ENCODE measurements at places on chromosomes 7 and 10.

DNA sequence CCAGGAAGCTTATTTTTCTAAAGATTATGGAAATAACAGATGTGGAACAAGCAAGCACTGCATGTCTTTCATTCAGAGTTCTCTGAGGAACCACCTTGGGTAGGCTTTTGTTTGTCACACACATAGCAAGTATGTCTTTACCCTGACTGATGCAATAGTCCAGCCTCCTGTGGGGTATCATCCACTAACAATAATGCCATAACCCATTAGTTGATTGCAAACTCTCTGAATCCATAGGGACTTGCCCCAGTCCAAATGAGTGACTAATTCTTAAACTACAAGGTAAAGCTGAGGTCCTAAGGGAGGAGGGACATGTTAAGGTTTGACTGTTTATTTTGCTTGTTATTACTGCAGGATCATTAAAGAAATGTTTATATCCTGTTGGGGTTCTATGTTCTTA lies 151.4 kb upstream of the PRPS1L1 start:
- no peak for DNase-seq

DNA sequence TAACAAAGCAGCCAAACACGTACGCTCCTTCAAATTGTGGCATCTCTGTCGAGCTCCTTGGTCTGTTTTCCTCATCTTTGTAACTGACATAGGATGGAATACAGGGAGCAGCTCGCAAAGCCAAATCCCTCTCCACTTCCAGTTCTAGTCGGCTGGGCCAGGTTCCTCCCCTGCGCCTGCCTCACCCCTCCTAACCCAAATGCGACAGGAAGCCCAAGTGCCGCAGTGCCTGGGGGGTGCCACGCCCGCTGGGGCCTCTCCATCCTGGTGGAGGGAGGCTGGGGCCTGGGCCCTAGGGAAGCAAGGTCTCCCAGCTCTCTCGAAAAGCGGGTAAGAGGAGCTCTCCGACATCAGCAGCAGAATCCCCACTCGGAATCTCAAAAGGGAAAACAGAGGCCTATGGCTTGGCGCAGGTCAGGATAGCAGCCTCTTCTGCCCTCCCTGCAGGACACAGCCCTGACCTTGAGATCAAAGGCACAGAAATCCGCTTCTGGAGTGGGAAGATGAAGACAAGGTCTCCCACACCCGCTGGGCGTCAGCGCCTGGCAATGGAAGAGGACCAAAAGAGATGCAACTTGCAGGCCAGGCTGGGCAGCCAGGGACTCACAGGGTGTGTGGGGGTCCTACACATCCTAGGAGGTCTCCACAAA lies 165.8 kb downstream of the NRF1 start:
- DNase-seq = no peak

DNA sequence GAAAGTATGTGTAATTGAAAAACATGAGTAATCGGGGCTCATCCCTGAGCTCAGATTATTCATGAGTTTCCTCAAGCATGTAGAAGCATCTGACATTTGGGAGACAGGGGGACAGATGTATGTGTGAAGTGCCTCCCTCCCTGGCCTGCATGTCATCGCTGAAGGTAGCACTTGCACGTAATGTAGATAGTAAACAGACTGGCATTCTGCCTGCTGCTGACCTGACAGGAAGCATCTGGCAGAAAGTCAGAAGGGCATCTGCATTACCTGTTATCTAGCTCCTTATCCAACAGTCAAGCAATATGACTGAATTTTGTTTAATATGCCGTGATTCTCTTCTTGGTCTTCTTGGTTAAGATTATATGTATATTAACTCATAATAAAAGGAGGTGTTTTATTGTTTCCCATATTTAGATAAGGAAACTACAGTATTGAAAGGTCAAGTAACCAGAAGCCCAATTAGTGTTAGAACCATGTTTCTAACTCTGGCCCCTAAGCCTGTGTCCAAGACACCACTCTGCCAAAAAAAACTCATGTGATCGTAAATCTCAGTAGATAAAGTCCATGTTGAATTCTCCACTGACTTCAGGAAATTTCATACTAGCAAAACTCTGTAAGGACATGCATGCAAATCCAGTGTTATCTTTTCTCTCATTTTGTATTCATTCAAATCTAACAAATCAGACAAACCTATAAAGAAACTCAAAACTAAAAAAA lies 918.1 kb upstream of the MBL2 start:
- no peak for DNase-seq

- no peak for DNase-seq
Observed at GRCh38 chr7:68321076-68321639, 1277.1 kb upstream of the AUTS2 start.

- no peak for DNase-seq
Observed at GRCh38 chr7:43698460-43699255, 30.7 kb downstream of the COA1 start.

DNA sequence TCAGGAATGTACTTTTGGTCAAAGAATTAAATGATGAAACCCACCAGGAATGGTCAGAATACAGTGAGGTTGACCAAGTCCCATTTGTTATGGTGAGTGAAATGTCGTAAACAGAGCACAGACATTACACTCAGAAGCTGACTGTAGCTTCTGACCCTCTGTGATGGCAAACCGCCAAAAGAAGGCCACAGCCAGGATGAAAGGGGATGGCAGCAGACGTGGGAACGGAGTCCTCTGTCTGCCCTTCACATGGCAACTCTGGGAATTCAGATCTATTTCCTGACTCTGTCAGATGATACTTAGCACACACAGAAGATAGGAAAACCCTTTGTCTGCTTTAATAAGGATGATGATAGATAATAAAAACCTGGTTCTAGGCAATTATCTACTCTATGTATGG lies 757.1 kb downstream of the SORCS3 start:
- no peak for DNase-seq

DNA sequence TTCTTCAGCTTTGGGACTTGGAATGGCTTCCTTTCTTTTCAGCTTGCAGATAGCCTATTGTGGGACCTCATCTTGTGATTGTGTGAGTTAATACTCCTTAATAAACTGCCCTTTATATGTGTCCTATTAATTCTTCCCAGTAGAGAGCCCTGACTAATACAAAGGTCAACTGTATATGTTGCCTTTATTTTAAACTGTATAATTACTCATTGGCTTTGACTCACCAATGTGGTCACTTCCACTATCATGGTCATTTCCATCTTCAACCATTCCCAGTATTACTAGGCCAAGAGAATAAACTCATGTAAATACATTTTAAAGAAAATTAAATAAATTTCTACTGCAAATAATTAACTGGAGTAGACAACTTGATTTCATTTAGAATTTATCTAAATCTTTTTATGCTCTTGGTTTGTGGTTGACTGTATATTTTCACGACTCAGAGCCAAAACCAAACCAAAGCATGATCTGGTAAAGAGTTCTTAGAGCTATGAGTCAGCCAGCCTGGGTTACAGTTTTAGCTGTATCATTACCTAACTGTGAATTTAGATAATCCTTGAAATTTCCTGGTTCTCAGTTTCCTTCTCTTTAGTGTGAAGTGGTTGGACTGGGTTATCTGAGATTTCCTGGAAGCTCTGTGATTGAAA lies 188.4 kb downstream of the PPP1R3A start:
- DNase-seq = no peak

Data from stimulated activated CD8-positive, alpha-beta memory T cell treated with anti-CD3 and anti-CD28 coated beads, Interleukin-4, amount 100 ng/mL, for 4 hours (primary cell).